EL (cell line): ENCODE measurements at places on chromosomes 4 and X.

DNA sequence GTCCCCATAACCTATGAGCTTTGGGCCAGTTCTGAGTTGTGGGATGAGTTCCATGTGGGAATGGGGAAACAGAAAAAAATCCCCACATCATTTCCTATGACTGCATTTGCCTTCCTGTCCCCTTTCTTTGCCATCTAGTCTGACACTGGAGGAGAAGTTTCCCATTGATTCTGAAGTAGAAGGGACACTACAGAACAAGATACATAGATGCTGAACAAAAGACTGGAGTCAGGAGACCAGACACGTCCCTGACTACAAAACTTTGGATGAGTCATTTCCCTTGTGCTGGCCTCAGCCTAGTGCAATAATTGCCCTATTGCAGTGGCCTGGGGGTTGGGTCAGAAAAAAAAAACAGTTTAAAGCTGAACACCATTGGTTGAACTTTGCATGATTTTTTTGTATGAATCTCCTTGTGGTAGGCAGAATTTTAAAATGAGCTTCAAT lies 22.1 kb downstream of the BEX3 start:
- peak; percentile 83 for DNase-seq

DNA sequence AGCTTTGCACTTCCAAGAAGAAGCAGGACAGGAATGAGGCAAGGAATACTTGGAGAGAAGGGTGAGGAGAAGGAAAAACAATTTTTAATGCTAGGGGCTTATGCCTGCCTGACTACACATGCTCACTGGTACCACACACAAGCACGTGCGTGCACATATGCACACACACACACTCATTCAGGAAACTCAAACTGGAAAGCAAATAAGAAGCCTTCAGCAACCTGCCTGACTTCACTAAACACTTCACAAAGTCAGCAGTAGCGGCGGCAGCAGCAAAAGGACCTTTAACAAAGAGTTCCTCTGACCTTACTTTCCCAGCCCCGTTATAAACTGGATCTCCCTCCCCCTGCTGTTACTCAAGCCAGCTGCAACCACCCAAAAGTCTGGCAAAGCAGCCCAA lies 3.3 kb downstream of the ZDHHC9 start:
- DNase-seq, result no peak

DNA sequence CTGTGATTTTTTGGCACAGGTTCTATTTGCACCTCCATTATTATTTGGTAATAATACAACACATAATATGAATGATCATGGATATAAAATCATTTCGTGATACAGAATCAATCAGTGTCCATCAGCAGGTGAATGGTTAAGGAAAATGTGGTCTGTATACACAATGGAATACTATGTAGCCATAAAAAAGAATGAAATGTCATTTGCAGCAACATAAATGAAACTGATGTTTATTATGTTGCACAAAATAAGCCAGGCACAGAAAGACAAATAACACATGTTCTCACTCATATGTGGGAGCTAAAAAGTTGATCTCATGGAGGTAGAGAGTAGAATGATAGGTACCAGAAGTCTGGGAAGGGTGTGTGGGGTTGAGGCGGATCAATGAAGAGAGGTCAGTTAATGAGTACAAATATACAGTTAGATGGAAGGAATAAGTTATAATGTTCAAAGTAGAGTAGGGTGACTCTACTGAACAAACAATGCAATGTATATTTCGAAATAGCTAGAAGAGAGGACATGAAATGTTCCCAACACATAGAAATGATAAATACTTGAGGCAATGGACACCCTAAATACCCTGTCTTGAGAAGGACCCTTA lies 1.1 kb upstream of the SMARCA1 start:
- DNase-seq, result no peak

DNA sequence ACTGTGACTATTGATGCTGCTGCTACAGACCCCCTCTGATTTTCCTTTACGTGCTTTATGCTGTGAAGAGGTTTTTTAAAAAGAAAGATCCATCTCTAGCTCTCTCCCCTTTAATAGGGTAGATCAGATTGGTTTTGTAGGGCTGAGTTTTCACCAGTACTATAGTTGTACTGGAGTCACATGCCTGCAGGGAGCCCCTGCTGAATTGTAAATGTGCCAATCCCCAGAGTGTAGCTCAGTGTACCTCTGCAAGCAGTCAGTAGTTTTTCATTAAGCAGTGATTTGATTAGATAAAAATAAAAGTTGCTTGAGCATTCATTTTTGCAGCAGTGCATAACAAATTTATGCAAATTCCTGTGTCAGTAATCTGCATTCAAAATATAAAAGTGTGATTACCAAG lies 179.2 kb downstream of the IL1RAPL2 start:
- DNase-seq, result no peak

- DNase-seq, result no peak
Measured at GRCh38 chr4:17544831-17545234, 29.9 kb downstream of the CLRN2 start.

DNA sequence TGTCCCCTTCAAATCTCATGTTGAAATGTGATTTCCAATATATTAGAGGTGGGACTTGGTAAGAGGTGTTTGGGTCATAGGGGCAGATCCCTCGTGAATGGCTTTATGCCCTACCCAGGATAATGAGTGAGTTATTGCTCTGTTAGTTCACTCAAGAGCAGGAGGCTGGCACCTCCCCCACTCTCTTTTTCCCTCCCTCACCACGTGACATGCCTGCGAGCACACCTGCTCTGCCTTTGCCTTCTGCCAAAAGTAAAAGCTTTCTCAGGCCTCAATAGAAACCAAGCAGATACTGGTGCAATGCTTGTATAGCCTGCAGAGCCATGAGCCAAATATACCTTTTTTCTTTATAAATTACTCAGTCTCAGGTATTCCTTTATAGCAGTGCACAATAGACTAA lies 286.3 kb upstream of the UGT8 start:
- DNase-seq, result no peak

GRCh38 chr4:108170631-108171338 lies 2.1 kb upstream of the LEF1 start:
- no peak for DNase-seq

DNA sequence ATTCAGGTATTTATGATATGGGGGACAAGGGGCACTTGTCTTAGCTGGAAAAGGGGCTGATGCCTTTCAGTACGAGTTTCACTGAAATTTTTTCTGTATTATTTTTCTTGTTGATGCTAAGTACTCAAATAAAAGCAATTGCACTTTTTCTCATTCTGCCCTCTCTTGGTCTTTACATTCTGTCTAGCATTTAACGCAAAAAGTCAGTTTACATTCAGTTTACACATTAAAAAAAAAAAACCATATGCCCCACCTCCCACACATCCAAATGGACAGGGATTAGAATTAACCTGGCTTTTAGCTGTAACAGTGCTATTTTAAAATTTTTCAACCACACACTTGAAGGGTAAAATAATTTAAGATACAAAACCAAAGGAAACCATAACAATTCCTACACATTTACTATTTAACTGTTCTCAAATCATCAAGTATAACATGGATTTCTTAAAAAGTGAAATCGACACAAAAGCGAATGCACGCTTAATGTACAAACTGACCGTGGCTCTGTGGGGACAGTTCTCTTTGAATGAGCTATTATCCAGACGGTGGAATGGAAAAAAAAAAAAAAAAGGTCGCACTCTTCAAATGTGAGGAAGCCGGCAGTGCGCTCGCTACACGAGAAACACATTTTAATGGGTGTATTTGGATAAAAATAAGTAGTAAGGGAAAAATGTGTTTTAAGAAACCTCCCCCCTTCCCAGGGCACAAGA lies 1.4 kb downstream of the AMMECR1 start:
- DNase-seq, result peak; percentile 20

- no peak for DNase-seq
Measured at GRCh38 chr4:80229128-80229527, 31.8 kb downstream of the PRDM8 start.

DNA sequence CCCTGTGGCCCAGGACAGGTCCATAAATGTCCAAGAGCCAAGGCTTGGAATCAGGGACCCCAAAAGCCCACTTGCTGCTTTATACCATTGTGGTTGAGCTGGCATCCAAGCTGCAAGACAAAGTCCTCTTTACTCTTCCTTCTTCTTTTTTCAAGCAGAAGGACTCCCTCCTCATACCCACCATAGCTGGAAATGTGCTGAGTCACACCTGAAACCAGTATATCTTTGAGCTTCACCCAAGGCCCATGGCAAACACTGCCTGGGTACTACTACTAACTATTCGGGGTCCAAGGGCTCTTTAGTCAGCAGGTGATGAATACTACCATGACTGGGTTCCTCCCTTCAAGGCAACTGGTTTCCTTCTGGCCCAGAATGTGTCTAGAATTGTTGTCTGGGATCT lies 37.3 kb upstream of the NMU start:
- no peak for DNase-seq

GRCh38 chr4:138181287-138181686 lies 60.9 kb downstream of the SLC7A11 start:
- no peak for DNase-seq

- peak; percentile 92 for DNase-seq
Measured at GRCh38 chr4:8182858-8183725, 16.0 kb upstream of the SH3TC1 start.

GRCh38 chr4:63211375-63211774 lies 1197.9 kb downstream of the TECRL start:
- no peak for DNase-seq

DNA sequence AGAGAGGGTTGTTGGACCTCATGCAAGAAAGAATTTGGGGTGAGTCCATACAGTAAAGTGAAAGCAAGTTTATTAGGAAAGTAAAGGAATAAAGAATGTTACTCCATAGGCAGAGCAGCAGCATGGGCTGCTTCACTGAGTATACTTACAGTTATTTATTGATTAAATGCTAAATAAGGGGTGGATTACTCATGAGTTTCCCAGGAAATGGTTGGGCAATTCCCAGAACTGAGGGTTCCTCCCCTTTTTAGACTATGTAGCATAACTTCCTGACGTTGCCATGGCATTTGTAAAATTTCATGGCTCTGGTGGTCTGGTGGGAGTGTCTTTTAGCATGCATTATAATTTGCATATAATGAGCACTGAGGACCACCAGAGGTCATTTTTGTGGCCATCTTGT lies 16.7 kb downstream of the PPP4R3C start:
- DNase-seq, result no peak

DNA sequence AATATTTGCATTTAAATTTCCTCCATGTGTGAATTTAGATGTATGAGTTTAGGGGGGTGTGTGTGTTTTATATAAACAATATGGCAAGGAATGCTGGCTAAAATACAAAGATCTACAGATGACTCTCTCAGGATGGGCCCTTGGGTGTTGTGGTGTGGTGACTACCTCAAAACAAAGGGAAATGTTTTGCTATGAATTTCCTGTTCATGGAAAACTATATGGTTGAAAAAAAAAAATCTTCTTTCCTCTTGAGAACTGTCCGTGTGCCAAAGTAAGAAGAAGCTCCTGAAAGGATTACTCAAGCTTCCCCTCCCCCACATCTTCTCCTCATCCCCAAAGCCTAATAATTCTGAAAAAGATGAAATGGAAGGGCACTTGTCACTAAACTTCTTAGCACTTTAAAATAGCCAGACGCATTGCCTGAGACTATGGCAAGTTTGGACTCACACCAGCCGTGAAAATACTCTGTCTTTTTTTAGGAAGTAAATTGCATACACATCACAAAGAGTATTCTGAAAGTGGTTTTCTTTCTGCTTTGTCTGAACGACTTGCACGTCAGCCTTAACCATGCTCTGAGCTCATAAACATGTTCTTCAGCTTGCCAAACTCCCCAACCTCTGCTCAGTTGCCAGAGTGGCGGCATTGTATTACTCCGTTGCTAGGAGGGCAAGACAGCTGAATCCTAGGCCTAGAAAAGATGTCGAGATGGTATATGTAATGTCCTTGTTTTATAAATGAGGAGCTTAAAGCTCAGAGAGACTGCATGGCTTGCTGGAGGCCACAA lies 250.4 kb upstream of the JADE1 start:
- peak; percentile 44 for DNase-seq

- no peak for DNase-seq
Measured at GRCh38 chr4:56409511-56410090, 22.3 kb upstream of the AASDH start.

GRCh38 chr4:100836929-100837328 lies 319.1 kb upstream of the EMCN start:
- DNase-seq, result no peak

DNA sequence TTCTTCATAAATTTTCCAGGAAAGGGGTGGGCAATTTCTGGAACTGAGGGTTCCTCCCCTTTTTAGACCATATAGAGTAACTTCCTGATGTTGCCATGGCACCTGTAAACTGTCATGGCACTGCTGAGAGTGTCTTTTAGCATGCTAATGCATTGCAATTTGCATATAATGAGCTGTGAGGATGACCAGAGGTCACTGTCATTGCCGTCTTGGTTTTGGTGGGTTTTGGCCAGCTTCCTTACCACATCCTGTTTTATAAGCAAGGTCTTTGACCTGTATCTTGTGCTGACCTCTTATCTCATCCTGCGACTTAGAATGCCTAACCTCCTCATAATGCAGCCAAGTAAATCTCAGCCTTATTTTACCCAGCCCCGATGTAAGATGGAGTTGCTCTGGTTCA lies 577.8 kb downstream of the NLGN4X start:
- no peak for DNase-seq

- peak; percentile 69 for DNase-seq
Measured at GRCh38 chr4:87179751-87180150, 40.7 kb downstream of the KLHL8 start.

GRCh38 chrX:76029385-76029784 lies 143.5 kb upstream of the PBDC1 start:
- DNase-seq, result no peak

DNA sequence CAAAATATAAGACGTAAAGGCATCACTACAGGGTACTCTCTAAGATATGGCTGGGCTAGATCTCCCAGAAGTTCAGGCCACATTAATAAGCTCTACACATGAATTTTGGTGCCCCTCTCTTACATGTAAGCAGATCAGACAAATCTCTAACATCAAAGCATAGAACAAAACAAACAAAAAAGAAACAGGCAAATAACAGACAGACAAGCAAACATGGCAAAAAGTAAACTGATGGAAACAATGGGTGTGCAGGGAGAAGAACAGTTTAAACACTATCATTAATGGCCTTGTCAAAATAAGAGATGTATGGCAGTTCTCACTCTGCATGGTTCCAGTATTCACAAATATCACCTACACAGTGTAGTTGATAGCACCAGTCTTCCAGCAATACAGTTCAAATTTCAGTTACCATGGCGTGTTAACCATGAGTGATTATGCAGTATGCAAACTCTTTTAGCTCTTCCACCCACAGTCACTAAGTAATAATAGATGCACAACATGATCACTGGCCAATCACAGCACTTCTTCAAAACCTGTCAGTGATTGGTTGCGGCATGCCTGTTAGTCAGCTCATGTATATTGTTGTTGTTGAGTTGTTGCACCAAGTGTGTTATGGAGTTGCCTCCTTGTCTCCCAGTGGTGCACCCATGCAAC lies 110.7 kb upstream of the TLR3 start:
- DNase-seq, result no peak

DNA sequence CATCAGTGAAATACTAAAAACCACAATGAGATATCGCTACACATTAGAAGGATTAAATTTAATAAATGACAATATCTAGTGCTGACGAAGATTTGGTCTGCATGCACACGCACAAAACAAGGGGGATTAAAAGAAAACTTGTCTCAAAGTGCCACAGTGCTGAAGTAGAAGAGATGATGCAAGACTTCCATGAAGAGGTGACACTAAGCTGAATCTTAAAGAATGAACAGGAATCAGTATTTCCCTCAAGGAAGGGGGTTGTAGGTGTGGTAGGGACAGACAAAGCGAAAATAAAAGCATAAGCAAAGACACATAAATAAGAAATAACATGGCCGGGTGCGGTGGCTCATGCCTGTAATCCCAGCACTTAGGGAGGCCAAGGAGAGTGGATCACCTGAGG lies 33.5 kb downstream of the CNOT6L start:
- no peak for DNase-seq

GRCh38 chr4:43987331-43987944 lies 461.2 kb downstream of the KCTD8 start:
- DNase-seq, result no peak
